ENCODE measurements at places on chromosomes 12 and 14.

- no peak for DNase-seq
Measured at GRCh38 chr14:36194663-36195062, 18.1 kb upstream of the PTCSC3 start.

- no peak for DNase-seq
Measured at GRCh38 chr14:69928111-69928523, 48.9 kb downstream of the SMOC1 start.

- no peak for DNase-seq
Measured at GRCh38 chr12:51809193-51809592, 39.3 kb downstream of the FIGNL2 start.

- no peak for DNase-seq
Measured at GRCh38 chr12:75862692-75863471, 168.7 kb downstream of the PHLDA1 start.

GRCh38 chr12:71646512-71646911 lies 17.1 kb downstream of the ZFC3H1 start:
- no peak for DNase-seq

DNA sequence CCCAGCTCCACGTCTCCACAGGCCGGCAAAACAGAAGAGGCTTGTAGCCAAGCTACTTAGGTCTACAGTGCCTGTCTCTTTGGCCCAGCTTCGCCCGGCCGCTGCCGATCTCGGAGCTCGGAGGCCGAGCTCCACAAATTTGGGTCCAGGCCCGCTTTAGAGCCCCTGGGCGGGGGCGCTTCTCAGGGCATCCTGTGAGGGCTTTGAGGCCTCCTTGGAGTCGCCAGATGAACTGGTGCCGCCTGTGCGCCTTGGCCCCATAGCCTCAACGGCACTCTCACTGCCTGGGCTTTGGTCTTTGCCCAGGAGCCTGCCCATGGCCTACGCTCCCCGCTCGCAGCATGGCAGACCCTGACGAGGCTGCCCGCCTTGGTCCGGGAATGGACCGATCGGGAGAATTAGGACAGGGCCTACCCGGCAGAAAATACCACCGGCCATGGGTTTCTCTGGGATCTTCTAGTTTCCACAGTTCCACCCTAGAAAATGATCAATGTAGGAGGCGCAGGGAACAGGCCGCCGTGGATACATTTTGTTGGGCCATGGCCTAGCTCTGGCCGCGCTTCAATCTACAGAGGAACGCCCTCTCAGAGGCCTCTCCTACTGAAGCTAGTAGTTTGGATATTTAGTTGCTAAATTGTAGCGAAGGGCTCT lies 953 bp upstream of the NKX2-8 start:
- no peak for DNase-seq

DNA sequence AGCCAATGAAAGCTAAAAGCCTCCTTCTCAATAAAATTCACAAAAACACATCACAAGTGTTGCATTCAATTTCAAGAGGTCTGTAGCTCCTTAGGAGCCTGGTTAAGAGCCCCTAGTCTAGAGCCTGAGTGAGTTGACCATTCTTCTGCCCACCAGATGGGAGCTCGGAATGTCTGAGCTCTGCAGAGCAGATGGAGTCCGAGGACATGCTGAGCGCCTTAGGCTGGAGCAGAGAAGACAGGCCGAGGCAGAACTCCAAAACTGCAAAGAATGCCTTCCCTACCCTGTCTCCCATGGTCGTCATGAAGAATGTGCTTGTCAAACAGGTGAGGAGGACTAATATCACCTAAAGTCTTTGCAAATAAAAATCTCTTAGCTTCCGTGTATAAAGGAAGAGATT lies 11.6 kb downstream of the CIPC start:
- DNase-seq, result no peak

- DNase-seq, result no peak
Measured at GRCh38 chr14:44700694-44701093, 193.6 kb upstream of the FSCB start.

DNA sequence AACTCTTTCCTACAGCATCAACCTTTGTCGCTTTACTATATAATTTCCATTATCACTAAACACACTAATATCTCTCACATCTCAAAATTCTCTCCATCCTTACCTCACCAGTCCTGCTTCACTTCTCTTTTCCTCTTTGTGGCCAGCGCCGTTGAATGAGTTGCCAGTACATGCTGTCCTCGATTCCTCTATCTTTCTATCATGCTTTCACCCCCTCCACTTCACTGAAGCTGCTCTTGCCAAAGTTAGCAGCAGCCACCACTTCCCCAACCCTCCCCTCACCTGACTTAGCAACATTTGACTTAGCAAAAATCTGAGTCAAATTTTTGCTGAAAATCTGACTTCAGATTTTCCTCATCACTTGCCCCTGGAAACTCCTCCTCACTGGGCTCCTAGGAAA lies 210.4 kb downstream of the ANO6 start:
- DNase-seq, result no peak

DNA sequence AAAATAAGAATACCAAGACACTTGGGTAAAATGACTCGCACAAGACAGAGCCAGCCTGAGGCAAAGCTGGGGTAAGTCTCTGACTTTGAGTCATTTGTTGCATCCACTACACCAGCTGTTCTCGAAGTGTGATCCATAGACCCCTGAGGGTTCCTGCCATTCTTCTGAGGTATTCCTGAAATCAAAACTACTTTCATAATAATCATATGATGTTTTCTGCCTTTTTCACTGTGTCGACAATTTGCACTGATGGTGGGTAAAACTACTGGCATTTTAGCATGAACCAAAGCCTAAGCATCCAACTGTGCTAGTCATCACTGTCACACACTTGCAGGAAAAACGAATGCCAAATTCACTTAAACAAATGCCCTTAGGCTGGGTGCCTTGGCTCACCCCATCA lies 135.5 kb upstream of the FUT8 start:
- no peak for DNase-seq

DNA sequence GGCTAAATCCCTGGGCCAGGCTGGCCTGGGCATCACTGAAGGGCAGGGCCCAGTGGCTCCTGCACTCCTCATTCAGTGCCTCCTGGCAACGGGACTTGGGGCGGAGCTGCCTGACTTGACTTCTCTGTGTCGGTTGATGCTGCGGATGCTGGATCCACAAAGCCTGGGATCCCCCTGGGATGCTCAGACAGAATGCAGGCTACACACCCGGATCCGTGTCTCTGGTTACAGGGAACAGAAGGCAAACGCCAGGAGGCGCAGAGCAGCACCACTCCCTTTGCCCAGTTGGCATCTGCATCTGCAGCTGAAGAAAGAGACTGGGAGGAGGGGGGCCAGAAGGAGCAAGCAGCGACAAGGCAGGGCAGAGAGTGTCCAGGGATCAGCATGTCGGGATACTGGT lies 154.5 kb upstream of the FKBP4 start:
- no peak for DNase-seq

DNA sequence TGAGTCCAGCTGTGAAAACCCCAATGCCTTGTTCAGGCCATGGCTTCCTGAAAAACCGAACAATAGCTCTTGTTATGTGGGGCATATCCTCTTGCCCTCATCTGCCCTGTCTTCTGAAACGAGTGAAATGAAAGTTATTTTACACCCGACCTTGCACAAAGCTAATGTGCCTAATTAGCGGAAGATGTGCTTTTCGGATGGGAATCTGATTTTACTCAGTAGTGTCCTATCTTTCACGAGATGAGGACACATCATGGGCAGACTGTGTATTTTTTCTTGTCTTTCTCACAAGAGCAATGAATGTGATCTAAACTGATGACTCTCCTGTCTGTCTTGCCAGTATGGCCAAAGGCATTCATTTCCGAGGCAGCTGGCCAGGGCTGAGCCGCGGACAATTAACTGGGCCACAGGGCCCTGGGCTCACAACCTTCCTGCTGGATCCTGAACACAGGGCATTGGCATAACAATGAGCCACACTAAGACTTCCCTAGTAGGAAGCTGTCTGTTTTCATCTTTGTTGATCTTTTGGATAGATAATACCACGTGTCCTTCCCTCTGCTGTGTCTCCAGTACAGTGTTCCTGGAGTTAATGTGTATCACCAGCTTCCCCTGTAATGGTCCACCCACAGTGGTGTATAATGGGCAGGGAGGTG lies 86.0 kb upstream of the HIF1A start:
- DNase-seq, result no peak

DNA sequence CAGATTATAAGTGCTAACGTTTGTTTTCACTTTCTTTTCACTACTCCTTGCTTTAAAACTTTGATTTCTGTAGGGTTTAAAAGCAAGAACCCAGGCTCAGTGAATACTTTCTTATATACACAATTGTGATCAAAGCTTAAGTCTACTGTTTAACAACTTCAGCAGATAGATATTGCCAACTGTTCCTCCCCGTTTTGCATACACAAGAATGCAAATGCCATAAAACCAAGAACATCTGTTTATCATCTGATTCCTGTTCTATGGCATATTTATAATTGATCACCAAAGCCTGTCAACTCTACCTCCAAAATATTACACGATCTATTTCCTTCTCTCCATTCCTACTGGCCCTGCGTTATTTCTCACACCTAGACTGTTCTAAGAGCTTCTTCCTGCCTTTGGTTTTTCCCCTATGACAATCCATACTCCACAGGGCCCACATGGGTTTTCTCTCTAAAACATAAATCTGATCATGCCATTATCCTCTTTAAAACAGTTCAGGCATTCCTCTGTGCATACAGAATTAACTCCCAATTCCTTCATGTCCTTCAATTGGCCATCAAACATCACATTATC lies 15.9 kb downstream of the MED13L start:
- no peak for DNase-seq

DNA sequence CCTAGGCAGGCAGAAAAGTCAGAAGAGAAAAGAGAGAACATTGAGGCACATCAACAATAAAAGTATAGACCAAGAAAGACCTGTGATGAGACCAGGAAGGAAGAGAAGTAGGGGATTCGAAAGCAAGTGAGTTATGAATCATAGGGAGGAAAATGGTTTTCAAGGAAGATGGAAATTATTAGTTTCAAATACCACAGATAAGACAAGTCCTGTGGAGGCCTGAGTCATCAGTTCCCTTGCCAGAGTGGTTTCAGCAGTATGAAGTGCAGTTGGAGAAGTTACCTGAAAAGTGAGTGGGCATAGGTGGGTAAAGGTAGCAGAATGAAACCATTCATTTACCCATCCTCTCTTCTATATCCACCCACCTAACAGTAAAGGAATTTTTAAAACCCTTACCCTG lies 25.2 kb upstream of the TSPAN8 start:
- DNase-seq, result no peak

- no peak for DNase-seq
Measured at GRCh38 chr14:91258011-91258618, 13.6 kb upstream of the GPR68 start.

GRCh38 chr14:77355811-77356210 lies 21.1 kb downstream of the TMED8 start:
- no peak for DNase-seq

DNA sequence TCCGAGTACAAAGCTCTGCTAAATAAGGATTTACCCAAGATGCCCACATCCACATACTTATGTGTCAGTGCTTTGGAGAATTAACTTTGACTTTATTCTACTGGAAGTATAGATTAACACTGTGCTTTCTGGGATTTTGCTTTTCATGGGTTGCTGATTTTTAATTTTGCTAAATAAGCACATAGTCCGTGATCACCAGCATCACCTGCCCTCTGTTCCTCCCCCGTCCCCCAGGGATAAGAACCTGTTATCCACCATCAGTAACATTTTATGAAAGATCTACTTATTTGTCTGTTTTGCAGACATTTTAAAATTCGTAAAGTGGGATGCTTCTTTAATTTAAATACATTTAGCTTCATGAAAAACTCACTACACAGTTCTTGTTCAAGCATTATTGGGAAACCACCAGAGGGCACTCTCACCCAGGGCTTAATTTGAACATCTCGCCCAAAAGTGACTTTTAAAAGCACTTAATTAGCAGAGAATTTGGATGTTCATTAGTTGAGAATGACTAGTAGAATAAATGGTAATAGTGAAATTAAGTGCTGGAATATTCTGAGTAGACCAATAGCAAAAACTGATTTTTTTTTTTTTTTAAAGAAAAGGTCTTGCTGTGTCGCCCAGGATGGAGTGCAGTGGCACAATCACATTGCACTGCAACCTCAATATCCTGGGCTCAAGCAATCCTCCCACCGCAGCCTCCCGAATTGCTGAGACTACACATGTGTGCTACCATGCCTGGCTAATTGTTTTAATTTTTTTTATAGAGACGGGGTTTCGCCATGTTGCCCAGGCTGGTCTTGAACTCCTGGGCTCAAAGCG lies 35.7 kb downstream of the MRPL42 start:
- peak; percentile 55 for DNase-seq

DNA sequence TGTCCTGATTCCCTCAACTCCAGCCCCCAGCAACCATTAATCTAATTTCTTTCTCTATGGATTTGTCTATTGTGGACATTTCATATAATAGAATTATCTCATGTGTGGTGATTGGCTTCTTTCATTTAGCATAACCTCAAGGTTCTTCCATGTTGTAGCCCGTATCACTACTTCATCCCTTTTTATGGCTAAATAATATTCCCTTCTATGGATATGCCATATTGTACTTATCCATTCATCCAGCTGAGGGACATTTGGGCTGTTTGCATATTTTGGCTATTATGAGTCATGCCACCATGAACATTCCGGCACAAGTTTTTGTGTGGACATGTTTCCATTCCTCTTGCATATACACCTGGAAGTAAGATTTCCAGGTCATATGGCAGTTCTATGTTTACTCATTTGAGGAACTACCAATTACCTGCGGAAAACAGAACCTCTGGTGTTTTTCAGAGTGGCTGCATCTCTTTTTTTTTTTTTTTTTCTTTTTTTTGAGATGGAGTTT lies 108.7 kb upstream of the MAP1LC3B2 start:
- no peak for DNase-seq

DNA sequence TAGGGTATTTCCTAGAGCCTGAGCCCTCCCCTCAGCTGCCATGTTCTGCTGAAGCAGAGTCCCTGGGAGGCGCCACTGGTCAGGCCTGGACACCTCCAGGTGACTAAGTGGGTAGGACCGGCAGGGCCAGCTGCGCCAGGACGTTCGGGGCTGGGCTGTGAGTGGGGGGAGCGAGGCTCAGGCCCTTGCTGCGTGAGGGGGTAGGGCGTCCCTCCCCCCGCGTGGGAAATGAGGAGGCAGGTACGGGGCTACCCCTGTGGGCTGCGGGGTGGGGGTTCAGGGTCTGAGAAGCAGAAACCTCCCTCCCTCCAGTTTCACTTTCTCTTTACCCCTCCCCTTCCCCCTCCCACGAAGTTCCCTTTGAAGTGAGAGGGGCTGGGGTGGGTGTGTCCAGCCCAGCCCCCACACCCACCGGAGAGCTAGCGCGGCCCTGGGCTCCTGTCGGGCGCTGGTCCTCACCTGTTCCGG lies 22.1 kb upstream of the KIF26A start:
- DNase-seq, result peak; percentile 44

DNA sequence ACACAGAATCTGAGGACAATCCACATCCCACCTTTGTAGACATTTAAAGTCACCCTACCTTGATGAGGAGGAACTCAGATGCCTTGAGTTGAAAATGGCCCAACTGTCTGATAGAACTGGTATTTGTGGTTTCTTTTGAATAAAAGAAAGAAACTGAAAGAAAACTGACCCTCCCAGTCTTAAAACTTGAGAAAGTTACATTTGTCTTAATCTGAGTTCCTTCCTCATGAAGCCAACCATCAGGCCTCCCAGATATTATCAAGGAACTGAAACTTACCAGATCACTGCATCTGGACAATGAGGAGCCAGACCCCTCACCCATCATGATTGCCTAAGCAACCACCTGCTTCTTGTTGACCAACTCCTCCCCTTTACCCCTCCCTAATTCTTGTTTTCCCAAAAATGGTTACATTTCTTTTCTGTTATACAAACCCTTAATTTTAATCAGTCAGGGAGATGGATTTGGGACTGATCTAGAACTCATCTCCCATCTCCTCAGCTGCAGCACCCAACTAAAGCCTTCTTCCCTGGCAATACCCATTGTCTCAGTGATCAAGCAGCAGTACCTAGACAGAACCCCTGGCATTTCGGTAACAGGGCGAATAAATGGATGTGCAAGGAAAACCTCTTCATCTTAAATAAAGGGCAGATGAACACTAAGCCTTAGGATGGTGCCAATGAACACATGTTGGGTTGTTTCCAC lies 72.0 kb upstream of the RESF1 start:
- DNase-seq, result no peak
